ENCODE measurements at places on chromosomes 7 and 10.

GRCh38 chr7:105149827-105150226, 135.8 kb downstream of the KMT2E start:
- no peak for DNase-seq

DNA sequence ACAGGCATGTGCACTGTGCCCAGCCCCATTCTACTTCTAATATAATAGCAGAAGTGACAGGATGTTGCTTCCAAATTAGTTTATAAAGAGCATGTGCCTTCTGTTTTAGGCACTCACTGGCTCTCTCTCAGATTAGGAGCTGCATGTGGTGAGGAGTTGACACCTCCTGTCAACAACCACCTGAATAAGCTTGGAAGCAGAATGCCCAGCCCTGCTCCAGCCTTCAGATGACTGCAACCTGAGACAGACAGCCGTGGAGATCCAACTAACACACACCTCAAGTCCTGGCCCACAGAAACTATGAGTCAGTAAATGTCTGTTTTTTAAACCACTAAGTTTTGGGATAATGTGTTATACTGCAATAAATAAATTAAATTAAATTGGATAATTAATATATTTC, 54.5 kb downstream of the PARD3 start:
- no peak for DNase-seq

DNA sequence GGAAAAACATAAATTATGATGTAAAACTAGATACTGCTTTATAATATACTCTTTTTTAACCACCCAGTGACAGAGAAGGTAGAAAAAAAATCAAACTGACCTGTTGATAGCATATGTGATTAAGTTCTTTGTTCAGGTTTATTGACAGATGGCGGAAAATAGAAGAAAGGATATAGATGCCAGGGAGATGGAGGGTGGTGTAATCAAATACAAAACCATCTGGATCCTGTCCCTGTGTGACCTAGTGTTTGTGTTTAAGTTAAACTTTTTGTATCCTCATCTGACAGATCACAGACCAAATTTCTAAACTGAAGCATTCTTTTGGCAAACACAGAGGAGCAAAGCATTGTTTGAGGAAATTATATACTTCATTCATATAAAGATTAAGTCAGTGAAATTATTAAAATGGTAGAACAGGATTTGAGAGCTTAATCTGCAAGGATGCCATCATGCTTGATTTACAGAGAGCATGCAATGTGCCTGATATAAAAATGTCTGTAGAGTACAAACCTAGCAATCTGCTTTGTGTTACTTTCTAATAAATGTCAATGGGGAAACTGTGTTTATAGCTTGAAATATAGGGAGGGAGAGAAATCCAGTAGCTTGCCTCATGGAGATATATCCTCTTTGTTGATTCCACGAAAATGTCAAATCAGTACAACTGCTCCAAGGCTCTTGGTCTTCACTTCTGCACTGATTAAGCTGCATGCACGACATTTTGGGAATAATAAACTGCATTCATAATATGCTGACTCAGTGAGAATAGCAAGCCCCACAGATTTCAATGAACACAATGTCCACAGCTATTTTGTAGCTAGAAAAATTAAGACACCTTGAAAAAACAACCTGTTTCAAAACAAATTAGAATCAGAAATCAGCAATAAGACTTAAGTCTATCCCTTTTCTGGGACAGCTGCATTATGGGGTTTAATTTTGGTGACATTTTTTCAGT, 39.0 kb downstream of the SEM1 start:
- DNase-seq, result no peak

DNA sequence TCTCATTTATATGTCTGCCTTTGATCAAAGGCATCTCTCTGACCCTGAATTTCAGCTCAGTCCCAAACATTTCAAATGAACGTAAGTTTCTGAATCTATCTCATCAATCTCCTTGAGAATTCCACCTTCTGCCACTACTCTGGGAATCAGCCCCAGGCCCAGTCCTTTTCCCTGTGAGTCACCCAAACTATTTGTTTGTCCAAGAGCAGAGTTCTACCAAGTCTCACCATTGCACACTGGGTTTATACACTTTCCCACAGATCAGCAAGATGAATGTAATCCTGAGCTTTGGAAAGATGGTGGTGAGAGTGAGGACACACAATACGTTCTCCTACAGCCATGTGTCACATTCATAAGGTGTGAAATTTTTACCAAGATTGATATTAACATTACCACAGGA, 251.3 kb upstream of the VWC2 start:
- DNase-seq, result no peak

- no peak for DNase-seq
Observed at GRCh38 chr7:2411815-2412586, 8.6 kb downstream of the CHST12 start.
